ENCODE measurements at places on chromosomes 3 and 15.

DNA sequence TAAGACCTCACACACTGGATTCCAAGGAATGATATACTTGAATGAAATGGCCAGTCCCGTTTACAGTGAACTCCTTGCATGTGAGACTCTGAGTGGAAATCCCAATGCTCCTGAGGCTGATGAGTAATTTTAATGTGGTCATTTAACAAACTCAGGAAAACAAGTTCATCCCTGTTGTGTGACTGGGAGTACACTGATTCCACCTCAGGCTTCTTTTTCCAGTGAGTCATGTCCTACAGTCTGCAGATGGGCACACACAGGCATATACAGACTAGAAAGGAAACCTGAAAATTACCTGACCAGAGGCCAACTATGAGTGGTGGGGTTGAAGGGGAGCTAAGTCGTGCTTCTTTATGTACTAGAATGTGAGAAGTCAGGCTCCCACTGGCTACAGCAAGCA lies 5.8 kb downstream of the SQOR start:
- DNase-seq = no peak

DNA sequence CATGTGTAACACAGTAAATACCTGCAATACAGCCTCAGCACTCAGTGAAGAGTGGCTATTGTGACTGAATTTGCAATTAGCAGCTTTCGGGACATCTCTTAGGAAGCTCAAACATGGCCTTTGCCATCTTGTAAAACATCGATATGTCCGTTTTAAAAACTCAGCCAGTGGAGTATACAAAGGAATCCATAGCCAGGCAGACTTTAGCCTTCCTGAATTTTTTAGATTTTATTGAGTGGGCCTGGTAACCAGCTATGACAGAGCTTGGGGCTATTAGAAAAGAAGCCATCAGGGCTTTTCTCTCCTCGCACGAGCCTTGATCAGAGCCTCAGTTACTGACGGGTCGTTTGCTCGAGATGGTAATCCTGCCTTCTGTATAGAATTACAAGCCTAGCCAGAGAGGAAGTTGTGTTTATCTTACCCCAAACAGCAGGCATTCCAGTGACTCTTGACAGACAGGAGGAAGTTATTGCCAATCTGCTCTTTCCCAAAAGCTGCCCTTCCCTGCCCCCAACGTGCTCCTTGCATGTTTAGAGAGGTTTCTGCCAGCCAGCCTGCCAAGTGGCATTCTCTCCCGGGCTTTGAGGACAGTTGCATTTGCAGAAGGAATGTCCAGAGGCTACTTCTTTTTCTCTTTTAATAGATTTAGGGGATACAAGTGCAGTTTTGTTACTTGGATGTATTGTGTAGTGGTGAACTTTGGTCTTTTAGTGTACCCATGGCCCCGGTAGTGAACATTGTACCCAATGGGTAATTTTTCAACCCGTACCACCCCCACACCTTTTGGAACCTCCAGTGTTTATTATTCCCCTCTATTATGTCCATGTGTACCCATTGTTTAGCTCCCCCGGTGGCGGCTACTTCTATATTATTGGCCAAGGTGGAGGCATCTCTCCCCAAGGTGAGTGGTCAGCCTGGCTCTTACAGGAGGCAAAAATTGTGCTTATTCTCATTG lies 40.6 kb downstream of the ITPR1 start:
- DNase-seq = no peak

GRCh38 chr3:117762621-117763037 lies 1053.0 kb downstream of the TUSC7 start:
- DNase-seq = peak; percentile 3

GRCh38 chr15:82306791-82307713 lies 42.2 kb downstream of the GOLGA6L10 start:
- DNase-seq = no peak

GRCh38 chr3:79111375-79112052 lies 656.3 kb downstream of the ROBO1 start:
- DNase-seq = no peak

DNA sequence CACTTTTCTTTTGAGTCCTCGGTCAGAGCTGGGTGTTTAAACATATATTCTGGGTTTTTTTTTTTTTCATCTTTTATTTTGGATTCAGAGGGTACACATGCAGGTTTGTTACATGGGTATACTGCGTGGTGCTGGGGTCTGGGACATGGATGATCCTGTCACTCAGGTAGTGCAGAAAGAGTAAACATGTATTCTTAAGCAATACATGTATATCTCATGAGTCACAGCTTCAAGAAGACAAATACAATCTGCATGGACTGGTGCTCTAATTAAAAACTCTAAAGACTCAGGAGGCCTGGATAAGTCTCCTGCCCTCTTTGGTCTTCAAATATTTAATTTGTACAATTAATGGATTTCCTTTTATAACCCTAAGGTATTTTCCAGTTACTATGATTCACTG lies 50.6 kb upstream of the PHLDB2 start:
- DNase-seq = no peak

GRCh38 chr3:6416049-6416661 lies 444.8 kb upstream of the GRM7 start:
- DNase-seq = no peak

All from SK-N-SH (cell line).